ENCODE measurements at places on chromosomes 2 and 18. TPM values are rescaled to one million over a fixed set of nuclear protein-coding genes. Genes with fewer than 3 reads are reported as not detected.

Gene FIGN
- 12.9 TPM for total RNA-seq

Gene RGPD3
- 0.22 TPM for total RNA-seq

Gene RAX
- 0.37 TPM for total RNA-seq

Gene KCNK3
- not detected for total RNA-seq

Gene UGT1A10
- total RNA-seq: not detected

DNA sequence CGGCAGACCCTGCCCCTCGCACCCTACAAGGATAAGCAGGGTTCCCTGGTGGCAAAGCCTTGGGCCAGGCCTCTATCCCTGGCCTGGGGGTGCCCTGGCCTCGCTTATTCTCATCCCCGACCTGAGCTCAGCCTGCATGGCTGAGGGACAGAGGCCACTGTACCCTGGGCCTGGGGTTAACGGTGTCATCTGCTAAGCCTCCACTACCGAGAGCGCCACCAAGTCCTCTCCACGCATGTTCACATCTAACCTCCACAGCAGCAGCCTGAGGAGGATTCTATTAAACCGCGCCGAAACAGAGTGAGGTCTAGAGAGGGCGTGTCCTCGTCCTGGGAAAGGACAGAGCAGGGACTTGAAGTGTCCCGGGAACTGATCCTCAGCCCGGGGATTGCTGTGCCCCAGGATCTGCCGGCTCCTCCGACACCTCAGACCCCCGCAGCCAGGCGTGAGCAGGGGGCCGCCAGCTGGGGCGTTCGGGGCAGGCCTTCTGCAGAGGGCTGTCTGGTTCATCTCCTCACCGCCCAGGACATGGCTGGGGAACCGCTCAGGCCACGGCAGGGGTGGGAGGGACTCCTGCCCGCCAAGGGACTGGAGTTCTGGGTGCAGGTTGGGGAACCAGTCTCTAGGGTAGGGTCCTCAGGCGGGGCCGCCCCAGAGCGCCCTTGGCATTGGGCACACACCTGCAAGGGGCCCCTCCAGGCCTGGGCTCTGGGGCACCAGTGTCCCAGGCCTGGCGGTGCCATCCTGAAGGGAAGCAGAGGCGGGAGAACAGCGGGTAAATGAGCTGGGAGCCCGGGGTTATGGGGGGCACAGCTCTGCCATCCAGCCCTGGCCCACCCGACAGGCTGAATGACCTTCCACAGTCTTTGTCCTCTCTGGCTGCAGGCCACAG is 68.0 kb upstream of the SMAD7 start:
- no peak overlapping the region for H3K27ac ChIP-seq
- no peak overlapping the region for H3K4me3 ChIP-seq
- peaks cover 2% of the 10 kb centered on the region for H3K4me1 ChIP-seq

- H3K27ac ChIP-seq: no peak overlapping the region
- H3K4me3 ChIP-seq: no peak overlapping the region
- H3K27me3 ChIP-seq: no peaks in the 10 kb centered on the region
- DNase-seq: no peak
- no peaks in the 10 kb centered on the region for H3K36me3 ChIP-seq
Observed at GRCh38 chr2:71578767-71579342, 125.5 kb downstream of the DYSF start.

DNA sequence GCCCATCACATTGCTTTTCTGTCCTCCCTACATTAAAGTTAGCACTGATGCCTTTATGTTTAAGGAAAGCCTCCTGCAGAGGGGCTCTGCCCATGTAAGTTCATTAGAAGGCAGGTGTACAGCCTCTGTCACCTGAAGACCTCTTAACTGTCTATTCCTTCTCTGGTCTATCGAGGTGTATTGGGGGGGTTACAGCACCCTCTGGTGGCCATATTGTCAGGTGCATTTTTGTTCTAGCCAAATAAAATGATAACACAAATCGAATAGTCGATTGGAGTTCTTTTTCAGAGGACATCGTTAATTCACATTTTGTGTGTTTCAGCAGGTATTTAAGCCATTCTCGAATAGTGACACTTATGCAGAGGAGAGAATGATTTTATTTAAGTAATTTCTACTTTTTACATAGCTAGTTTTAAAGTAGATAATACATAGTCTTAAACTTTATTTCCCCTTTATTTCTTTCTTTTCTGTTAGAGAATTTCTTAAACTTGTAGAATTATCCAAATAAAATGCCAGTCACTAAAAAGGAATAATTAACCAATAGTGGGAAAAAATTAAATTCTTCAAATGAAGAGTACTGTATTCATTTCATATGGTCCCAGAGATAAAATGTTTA is 136.8 kb downstream of the NEDD4L start:
- no peaks in the 10 kb centered on the region for H3K4me1 ChIP-seq
- H3K27ac ChIP-seq: no peak overlapping the region
- no peaks in the 10 kb centered on the region for H3K27me3 ChIP-seq
- no peak for DNase-seq

- peaks cover 2% of the 10 kb centered on the region for H3K4me1 ChIP-seq
- no peak for DNase-seq
- H3K27me3 ChIP-seq: no peaks in the 10 kb centered on the region
- H3K36me3 ChIP-seq: peaks cover 62% of the 10 kb centered on the region
Observed at GRCh38 chr2:148982282-148982681, 56.2 kb upstream of the LYPD6B start.

- DNase-seq: no peak
- no peaks in the 10 kb centered on the region for H3K27me3 ChIP-seq
- H3K27ac ChIP-seq: no peak overlapping the region
- H3K4me1 ChIP-seq: peaks cover 3% of the 10 kb centered on the region
Observed at GRCh38 chr2:118477111-118477862, 370.2 kb downstream of the EN1 start.

DNA sequence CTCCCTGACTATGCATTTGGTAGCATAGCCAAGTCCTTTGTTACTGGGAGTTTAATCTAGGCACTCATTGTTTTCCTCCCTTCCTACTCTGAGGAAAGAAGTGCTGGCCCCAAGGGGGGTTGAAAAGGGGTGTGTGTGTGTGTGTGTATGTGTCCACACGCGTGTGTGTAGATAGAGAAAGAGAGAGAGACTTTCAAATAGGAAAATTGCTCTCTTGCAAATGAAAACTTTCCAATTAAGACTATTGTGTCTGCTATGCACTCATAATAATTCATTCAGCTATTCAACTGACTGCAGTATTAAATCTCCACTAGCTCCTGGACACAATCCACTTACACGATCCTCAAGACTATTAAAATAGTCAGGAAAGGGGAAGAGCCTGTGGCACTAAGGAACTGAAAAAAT is 92.9 kb upstream of the CSRNP3 start:
- no peak for DNase-seq
- H3K27ac ChIP-seq: no peak overlapping the region

DNA sequence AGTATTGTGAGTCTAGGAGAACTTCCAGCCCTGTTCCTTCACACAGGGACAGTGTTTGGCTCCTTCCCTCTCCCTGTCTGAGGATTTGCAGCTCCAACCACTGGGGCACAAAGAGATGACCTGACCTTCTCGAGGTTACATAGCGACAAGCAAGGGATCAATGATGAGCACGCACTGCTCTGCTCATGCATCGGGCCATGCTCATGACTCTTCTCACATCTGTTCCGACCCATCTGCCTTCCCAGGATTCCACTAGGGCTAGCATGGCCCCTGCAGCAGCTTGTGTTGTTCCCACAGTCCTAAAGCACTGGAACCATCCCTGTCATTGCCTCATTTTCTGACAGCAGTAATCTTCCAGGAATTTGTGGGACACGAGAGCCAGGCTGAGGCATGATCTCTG is 78.8 kb upstream of the ARHGAP28 start:
- H3K27ac ChIP-seq: no peak overlapping the region
- no peak for DNase-seq
- H3K4me3 ChIP-seq: no peak overlapping the region
- no peaks in the 10 kb centered on the region for H3K4me1 ChIP-seq
- no peaks in the 10 kb centered on the region for H3K36me3 ChIP-seq
